Activated CD8-positive, alpha-beta T cell treated with anti-CD3 and anti-CD28 coated beads, Interleukin-2, amount 10 ng/mL, durations not matched to agents 7 days and 5 days (primary cell): ENCODE measurements at places on chromosomes 4 and X.

- DNase-seq: no peak
These were observed 508.3 kb downstream of the SPRY1 start for GRCh38 chr4:123904882-123905281.

GRCh38 chr4:104750008-104750407 is 255.3 kb upstream of the CXXC4 start:
- DNase-seq: no peak

- no peak for DNase-seq
These were observed 88.1 kb downstream of the CCSER1 start for GRCh38 chr4:90215286-90215685.

DNA sequence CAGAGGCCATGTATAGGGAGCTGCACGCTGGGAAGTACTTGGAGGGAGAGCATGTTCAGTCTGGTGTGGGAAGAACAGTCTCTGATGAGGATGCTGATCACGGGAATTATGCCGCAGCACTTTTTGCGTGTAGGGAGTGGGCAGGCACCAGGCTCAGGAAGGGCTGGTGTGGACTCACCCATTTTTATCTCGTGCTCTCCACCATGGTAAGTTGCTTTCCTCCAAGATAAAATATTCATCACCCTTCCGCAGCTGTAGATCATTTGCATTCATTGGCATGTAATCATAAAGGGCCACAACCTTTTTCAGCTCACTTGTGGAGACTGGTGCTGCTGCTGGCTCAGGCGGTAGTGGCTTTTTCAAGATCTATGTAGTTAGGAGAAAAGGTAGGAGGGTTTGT is 11.8 kb upstream of the TIMM8A start:
- DNase-seq: no peak

- no peak for DNase-seq
These were observed 12.9 kb downstream of the FOXR2 start for GRCh38 chrX:55636109-55636508.

DNA sequence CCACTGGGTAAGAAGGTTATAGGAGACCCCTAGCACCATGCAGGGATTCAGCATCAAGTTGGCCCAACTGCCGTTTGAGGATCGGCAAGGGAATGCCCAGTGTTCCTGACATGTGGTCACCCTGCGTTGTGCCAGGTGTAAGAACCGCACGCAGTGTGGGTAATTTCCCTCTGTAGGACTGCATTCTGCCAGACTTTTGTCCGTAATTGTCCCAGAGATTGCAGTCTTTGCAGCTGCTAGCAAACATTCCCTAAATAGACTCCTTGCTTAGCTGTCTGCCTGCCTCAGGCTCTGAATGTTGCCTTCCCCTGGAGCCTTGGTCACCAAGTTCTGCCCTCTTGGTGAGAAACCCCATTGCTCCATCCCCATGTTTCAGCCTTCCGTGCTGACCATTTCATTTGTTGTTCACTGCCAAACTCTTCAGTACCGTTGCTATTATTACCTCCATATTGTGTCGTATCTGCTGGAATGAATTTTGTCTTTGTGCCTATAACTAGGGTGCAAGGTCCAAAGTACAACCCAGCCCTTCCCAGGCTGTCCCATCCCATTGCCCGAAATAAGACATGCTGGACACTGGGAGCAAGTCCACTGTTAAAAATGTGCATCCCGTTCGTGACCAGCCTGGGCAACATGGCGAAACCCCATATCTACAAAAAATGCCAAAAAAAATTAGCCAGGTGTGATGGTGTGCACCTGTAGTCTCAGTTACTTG is 53.8 kb upstream of the USP9X start:
- no peak for DNase-seq

DNA sequence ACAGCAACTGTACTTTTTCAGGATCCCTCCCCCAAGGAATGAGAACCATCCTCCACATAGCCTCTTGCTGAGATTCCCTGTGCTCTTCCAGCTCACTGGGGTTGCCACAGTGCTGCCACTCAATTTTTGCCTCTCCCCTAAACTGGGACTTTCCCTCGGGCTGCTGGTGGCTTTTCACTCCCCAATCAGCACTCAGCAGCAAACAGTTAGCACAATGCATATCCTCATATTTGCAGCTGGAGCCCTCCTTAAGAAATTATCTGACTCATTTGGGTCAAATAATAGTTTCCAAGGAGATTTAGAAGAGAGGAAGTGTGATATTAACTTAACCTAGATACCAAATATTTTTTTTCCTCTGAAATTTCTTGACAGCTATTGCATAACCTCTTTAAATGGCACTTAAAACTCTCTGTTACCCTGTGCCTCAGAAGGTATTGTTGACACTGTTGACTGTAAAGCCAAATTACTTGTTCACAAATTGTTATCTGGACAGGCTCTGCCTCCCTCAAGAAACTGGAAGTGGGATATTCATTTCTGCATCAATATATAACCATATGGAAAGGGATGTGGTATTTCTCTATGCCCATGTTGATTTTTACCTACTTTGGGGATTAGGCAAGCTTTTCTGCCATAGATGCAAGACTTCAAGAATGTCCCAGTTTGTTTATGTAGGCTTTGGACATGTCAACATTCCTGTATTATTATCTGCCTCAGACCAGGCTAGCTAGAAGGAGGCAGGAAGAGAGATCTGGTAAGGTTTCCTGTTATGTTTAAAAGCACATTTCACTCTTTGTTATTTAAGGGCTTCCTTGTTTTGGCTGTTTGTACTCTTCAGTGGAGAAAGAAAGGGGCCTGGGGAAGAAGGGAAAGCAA is 58.0 kb downstream of the SEPTIN11 start:
- no peak for DNase-seq

GRCh38 chrX:19303256-19303880 is 40.4 kb upstream of the PDHA1 start:
- DNase-seq: no peak
